ENCODE measurements at places on chromosomes 4 and X.

- DNase-seq: no peak
Observed at GRCh38 chr4:109872950-109873656, 25.2 kb downstream of the LRIT3 start.

DNA sequence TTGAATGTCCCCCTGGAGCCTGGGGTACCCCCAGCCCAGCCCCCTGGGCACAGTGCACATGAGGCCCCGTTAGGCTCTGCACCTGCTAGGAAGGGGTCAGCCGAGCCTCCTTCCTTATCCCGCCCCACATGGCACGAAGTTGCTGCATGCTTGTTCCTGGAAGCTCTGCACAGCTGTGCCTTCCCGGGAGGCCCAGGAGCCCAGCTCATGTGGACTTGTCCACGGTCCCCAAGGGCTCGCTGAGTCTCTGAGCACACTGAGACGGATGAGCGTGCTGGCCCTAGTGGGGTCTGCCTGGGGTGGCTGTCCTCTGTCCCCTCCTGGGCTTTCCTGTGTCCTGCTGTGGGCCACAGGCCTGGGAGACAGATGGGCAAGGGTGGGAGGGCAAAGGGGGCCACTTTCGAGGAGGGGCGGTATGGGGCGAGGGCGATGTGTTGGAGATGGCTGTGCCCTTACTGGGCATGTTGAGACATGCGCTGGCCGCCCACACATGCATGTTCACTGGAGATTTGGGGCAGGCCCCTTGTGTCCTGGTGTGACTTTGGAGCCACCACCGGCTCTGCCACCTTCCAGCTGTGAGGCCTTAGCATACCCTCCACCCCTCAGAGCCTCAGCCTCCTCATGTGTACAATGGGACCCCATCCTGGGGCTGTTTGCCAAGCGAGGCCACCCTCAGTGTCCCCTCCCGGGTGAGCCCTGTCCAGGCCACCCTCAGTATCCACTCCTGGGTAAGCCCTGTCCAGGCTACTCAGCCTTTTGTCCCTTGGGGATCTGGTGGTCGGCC, 237.6 kb downstream of the AFAP1 start:
- DNase-seq: no peak

- no peak for DNase-seq
Observed at GRCh38 chr4:71206763-71207162, 132.1 kb upstream of the SLC4A4 start.

GRCh38 chr4:110982486-110982885, 359.6 kb upstream of the PITX2 start:
- no peak for DNase-seq

DNA sequence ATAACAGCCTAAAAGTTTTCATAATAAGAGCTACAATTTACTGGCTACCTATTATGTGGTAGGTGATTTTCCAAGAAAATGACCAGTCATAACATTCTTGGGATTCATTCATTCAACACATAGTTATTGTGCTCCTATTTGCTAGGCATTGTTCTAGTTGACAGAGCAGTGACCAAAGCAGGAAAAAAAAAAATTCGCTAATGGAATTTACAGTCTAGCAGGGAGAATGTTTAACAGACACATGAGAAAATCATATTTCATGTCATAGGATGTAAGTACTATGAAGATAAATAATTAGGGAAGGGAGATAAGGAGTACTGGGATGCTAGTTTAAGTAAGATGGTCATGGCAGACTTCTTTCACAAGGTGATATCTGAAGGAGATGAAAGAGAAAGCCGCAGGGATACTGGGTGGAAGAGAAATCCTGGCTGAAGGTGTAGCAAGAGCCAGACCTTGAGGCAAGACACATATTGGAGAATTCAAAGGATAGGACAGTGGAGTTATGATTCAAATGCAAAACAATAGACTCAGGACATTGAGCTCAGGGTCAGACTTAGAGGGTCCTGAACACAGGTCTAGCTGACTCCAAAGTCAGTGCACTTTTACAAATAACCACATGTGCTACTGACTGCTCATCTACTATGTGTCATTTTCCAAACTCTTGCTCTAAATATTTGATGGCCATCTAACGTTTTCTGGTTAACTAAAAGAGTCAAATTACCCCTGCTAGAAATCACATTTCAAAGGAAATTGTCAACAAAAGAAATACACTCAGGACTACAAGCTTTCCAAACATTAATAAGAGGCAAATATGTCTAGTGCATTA, 20.4 kb downstream of the SPCS3 start:
- no peak for DNase-seq

- DNase-seq: no peak
Observed at GRCh38 chr4:88077911-88078524, 70.6 kb downstream of the PKD2 start.

DNA sequence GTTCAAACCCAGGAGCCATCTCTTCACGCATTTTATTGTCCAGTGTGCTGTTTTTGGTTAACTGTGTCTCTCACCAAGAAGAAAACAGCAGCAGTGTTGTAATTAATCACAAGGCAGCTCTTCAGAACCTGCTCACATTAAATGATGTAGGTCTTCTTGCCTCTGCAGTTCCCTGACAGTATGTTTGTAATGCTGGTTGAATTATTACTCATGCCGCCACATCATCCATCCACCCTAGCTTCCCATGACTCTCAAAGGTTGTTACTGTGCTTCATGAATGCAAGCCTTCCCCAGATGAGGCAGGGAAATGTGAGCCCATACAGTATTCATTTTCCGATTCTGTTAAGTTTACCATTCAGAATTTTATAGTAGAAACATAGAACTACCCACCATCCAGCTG, 17.4 kb downstream of the TLR10 start:
- no peak for DNase-seq

DNA sequence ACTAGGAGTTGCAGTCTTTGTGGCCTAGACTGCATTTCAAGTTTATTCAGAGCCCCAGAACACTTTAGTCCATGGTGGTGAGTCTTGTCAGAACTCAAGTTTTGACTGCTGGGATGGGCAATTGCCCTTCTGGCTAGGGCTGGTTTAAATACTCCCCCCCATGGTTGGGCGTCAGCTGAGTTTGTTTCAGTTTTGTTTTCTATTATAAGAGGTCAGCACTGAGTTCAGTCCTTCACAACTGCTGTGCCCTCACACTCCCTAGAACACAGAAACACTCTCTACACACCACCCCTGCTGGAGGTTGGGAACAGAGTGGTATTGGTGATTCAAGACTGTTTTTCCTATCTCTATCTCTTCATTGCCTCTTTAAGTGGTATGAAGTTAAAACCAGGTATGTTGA, 217.0 kb downstream of the GUCY2F start:
- no peak for DNase-seq

GRCh38 chr4:5973486-5974220, 44.6 kb downstream of the C4orf50 start:
- no peak for DNase-seq

GRCh38 chrX:77668391-77669237, 117.4 kb downstream of the ATRX start:
- no peak for DNase-seq

DNA sequence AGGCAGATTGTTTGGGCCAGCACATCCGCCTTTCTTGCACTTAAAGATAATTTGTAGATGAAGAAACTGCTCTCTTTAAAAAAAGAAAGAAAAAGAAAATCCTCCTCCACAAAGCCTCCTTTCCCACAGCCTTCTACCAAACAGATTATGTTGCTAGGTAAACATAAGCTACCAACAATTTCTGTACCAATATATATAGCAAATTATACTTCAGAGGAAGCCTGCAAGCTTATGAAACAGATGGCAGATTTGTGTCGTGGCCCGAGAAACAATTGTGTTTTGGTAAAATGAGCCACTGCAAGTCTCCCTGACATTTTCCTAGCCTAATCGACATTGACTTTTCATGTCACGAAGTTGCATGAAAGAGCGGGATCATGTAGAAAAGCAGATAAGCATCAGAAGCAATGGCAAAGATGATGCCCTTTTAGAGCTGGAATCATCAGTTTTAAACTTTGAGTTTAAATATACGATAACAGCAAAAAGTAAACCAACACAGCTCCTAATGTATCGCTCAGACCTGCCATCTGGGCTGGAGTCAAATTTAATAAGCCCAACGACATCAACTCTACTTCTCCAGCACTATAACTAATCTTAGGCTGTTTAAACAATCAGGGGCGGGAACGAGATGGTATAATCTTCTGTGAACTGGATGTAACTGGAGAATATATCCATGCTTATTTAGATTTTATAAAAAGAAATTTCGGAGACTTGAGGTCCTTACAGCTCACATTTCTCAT, 94.9 kb upstream of the PLAC1 start:
- no peak for DNase-seq

DNA sequence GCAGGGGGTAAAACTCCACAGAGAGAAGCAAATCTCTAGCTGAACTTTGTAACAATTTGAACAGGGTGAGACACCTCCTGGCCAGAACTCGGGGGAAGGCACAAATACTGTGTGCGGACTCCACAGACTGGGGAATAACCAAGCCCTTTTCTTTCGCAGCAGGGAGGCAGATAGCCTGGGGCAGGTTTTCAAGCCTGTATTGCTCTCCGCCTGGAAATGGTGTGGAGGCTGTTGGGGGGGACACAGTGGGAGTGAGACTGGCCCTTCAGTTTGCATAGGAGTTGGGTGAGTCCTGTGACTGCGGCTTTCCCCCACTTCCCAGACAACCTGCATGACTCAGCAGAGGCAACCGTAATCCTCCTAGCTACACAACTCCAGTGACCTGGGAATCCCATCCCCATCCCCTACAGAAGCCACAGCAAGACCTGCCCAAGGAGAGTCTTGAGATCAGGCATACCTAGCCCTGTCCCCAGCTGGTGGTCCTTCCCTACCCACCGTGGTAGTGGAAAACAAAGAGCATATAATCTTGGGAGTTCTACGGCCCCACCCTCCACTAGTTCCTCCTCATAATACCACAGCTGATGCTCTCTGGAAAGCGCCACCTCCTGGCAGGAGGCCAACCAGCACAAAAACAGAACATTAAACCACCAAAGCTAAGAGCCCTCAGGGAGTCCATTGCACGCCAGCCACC, 12.9 kb upstream of the SMPX start:
- DNase-seq: no peak

- DNase-seq: no peak
Observed at GRCh38 chr4:122041312-122041711, 89.5 kb upstream of the TRPC3 start.

- no peak for DNase-seq
Observed at GRCh38 chrX:45711231-45711630, 510.6 kb upstream of the DIPK2B start.

DNA sequence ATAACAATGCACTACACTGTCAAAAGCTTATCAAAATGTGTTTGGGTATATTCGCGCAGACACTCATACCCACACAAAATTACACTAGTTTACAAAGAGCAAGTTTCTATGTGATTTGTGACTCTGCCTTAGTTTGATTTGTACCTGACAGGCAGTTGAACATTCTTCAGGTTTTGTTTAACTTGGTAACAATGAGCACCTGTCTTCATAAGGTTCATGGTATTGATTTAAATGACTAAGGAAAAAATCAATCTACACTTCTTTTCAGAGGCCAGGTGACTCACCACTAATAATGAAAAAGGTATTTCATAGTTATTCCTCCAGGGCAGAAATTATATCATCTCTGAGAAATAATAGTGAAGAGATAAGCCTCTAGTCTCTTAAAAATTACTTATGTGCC, 1114.6 kb upstream of the AGA start:
- DNase-seq: no peak
